ENCODE measurements at places on chromosomes 3 and 15. TPM values are rescaled to one million over a fixed set of nuclear protein-coding genes. Genes with fewer than 3 reads are reported as not detected.

GRCh38 chr15:34855413-34855812 is 60.1 kb upstream of the ACTC1 start:
- no peak for DNase-seq

GHSR gene
- not detected for total RNA-seq

UBAP1L gene
- total RNA-seq, result 1.1 TPM

CKMT1A gene
- total RNA-seq, result 1.2 TPM

- no peak for DNase-seq
Observed at GRCh38 chr3:134527037-134527436, 41.2 kb downstream of the CEP63 start.

PRR20G gene
- total RNA-seq, result not detected

Data from NCI-H460 (cell line).